ENCODE measurements at places on chromosomes 4 and X.

GRCh38 chr4:18754180-18754579 lies 732.6 kb upstream of the LCORL start:
- DNase-seq, result no peak

DNA sequence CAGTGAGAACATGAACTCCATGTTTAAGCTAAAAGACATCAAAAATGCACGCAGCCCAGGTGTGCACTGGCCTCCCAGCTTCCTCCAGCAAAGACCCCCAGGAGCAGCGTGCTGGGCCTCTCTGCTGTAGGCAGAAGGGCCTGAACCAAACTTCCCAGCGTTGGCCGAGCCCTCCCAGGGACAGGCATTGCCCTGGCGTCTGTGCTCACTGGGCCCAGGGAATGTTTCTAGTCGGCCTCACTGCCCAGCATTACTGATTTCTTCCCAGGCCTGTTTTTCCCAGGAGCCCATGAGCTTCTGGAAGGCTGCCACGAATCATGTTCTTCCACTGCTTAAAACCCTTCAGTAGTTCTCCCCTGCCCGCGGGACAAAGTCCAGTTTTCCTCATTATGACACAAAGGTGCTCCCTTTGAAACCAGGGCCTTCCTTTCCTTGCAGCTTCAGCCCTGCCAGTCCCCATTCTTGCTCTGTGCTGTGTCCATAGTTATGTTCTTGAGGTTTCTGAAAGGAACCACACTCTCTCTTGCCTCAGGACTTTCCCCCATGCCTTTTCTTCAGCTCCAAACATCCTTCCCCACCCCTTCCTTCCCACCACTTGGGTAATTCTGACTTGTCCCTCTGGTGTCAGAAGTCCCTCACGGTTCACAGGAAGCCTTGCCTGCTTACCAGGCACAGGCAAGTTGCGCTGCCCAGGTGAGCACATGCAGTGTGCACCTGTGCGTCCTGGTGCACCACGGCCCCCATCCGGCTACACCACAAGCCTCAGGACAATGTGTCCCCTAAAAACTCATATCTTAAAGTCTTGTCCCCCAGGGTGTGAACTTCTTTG lies 93.4 kb upstream of the ENPP6 start:
- DNase-seq, result no peak

DNA sequence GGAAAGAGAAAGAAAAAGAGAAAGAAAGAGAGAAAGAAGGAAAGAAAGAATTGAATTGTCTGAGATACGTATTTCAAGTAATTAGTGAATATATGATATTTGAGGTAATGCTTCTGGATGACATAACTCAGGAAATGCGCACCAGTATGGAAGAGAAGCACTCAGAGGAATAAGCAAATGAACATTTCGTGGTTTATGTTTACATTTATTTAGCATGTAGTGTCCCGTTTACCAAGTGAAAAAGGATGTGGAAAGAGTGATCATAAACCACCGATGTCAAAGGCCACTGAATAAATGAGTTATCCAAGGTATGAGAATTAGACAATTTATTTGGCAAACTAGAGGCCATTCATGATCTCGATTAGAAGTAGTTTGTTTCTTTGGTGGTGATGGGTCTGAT lies 200.4 kb downstream of the ARAP2 start:
- no peak for DNase-seq

DNA sequence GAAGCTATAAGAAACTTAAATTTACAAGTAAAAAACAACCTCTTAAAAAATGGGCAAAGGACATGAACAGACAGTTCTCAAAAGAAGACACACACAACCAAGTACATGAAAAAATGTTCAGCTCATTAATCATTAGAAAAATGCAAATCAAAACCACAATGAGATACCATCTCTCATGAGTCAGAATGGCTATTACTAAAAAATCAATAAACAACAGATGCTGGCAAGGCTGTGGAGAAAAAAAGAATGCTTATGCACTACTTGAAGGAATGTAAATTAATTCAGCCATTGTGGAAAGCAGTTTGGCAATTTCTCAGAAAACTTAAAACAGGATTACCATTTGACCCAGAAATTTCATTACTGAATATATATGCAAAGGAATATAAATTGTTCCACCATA lies 666.3 kb upstream of the GRIA3 start:
- no peak for DNase-seq

DNA sequence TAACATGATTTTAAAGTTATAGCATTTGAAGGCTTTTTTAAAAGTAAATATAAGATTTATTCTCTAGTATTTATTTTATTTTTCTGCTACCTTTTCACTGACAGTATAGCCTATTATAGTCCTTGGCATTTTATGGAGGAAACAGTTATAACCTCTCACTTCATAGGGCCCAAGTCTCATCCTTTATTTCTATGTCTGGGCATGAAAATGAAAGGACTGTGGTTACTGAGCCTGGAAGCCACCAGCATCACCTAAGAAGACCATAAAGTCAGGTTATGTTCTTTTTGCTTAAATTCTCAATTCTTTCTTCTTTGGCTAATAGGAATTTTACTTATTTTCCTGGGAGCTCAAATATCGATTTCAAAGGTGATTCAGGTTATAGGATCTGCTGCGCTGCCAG lies 494.7 kb upstream of the TECRL start:
- no peak for DNase-seq

GRCh38 chr4:42302348-42302747 lies 94.9 kb upstream of the SHISA3 start:
- DNase-seq, result peak; percentile 24

DNA sequence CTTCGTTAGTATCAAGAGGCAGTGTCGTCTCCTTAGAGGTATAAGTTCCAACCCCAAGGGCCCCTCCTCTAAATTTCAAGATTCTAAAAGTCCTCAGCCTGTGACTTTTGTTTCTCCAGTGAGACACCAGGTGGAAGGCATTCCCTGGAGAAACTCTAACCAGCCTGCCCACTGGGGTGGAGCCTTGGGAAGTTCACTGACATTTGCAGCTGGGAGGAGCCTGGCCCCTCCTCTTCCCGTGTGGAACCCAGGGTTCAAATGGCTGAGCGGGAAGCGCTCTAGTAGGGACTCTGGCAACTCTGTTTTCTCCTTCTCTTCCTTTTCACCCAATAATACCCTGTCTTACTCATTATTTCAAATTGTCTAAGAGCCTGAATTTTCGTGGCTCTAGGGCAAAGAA lies 325.0 kb downstream of the TLL1 start:
- no peak for DNase-seq

- no peak for DNase-seq
Measured at GRCh38 chr4:118973295-118973694, 84.6 kb downstream of the SYNPO2 start.

DNA sequence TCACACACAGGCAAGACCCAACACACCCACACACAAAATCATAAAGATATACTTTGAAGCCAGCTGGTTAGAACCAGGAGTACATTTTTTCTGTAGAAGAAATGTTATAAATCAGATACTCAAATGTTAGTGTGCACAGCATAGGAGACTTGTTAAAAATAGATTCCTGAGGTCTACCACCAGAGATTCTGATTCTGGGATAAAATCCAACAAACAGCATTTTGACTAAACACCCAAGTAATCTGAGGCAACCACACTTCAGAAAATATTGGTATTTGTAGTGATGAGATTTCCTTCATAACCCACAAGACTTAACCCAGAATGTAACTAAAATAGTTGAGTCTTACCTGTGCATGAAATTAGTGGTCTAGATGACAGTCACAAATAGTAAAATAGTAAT lies 301.8 kb downstream of the HNRNPD start:
- no peak for DNase-seq

- no peak for DNase-seq
Measured at GRCh38 chr4:6953751-6954380, 44.2 kb downstream of the TBC1D14 start.

DNA sequence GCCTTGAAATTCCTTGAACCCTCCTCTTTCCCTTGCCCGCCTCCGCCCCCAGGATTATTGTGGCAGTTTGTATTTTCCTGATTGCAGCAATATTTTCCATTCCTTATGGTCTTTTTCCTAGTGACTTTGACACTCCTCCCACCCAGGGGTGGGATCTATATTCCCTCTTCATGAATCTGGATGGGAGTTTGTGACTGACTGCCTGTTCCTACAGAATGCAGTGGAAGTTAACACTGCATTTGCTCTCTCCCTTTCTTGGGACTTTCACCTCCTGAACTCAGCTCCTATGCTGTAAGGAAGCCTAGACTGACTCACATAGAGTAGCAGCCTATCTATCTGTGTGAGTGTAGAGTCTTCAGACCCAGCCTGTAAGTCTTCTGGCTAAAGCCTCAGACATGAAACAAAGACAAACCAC lies 2.2 kb downstream of the FUNDC2 start:
- no peak for DNase-seq

DNA sequence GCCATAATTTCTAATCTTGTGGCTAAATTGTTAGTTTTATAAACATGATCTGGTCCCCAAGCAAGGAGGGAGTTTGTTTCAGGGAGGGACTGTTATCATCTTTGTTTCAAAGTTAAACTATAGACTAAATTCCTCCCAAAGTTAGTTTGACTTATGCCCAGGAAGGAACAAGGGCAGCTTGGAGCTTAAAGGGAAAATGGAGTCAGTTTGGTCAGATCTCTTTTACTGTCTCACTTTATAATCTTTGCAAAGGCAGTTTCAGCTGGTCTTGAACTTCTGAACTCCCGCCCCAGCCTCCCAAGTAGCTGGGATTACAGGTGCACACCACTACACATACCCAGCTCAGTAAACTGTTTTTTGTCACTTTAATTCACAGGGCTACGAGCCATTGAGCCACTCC lies 214.7 kb downstream of the ZNF674 start:
- DNase-seq, result no peak

DNA sequence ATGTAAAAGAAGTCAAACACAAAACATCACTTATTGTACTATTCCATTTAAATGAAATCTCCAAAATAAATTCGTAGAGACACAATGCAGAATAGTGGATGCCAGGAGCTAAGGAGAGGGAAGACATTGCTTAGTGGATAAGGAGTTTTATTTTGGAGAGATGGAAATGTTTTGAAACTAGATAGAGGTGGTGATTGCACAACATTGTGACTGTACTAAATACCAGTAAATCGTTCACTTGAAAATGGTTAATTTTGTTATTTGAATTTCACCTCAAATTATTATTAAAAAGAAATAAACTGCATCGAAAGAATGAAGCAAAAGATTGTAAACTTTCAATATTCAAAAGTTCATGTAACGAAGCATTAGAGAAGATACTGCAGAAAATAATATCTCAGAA lies 9.7 kb upstream of the ACSL4 start:
- DNase-seq, result no peak

- DNase-seq, result peak; percentile 85
Measured at GRCh38 chr4:184288451-184289178, 70.9 kb upstream of the ENPP6 start.

DNA sequence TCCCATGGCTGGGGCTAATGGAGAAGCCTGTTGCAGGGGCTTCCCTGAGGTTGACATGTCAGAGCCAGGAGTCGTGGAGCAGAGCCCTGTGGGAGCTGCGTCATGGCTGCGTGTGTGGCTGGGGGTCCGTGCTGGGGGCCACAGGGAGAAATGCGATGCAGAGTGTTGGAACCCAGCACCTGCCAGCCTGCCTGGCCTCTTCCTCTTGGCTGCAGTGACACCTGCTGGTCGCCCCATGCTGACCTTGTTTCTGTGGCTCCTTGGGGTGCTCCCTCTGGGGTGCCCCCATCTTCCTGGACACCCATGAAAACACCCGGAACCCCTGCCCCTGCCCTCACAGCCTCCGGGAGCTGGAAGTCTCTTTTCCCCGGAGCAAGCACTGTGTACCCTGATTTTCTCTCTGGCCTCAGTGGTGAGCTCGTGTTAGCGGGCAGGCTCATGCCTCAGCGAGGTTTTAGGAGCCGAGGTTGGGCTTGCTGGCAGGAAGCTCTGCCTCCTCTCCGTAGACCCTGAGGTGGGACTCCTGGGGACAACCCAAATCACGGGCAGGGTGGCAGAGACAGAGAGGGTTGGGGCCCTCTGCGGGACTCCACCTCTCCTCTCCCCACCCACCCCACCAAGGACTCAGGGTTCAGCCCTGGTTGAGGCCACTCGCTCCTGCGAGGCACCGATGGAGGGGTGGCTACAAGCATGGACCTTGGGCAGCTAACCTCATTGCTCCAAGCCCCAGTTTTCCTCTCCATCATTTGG lies 103.7 kb downstream of the SORCS2 start:
- DNase-seq, result peak; percentile 6

- DNase-seq, result no peak
Measured at GRCh38 chr4:88937081-88937480, 119.9 kb downstream of the FAM13A start.

DNA sequence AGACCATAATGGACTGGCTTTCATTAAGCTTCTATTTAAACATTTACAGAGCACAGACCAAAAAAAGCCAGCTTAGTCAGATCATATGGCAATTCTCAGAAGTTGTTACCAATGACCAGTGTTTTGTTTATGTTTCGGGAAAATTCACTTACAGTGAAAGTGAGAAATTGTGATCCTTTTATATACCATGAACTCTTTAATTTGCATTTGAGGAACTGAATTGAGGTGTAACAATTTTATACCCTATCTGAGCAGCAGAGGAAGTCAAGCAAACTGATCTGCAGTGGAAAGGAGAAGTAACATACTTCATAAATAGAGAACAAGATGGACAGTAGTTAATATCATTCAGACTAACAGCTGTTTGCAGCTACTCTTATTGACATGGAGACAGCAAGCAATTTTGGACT lies 97.1 kb downstream of the TMA16 start:
- no peak for DNase-seq

GRCh38 chrX:29477878-29478277 lies 737.5 kb upstream of the MAGEB2 start:
- no peak for DNase-seq

- DNase-seq, result no peak
Measured at GRCh38 chr4:99762728-99763127, 53.9 kb upstream of the DAPP1 start.

DNA sequence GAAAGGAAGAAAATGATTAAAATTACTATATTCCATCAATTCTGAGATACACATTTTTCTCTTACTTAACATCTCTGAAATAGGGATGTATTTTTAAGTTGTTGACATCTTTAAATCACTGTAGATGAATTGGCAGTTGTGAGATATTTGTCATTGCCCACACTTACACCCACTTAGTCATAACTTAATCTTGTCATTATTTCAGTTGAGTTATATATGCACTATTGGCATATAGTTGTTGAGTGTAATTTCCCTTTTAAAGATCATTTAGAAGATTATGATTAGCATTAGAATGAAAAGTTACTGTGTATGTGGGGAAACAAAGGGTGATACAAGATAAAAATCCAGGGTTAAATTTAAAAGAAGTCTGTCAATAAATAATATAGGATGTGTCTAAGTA lies 2.2 kb downstream of the AIMP1 start:
- DNase-seq, result no peak

DNA sequence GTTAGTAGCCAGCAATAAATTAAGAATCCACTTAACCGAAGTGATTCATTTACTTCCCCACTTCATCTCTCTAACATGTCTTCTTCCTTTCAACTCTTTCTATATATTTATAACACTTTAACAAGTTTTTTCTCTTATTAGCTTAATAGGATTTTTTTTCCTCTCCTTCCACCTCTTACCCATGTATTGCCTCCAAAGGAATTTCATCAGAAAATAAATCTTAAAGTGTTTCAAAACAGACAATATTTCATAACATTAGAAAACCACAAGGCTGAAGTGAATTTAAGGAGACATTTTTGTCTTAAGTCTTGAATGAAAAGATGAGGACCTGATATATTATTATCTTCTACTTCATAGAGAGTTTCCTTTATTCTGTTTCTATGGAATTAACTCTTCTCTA lies 101.5 kb downstream of the PDGFC start:
- no peak for DNase-seq

- no peak for DNase-seq
Measured at GRCh38 chrX:12469296-12469695, 321.9 kb upstream of the PRPS2 start.
